A172 (cell line): ENCODE measurements at places on chromosomes 16 and 17. TPM values are rescaled to one million over a fixed set of nuclear protein-coding genes. Genes with fewer than 3 reads are reported as not detected.

- DNase-seq = no peak
Observed at GRCh38 chr17:61846761-61847375, 16.5 kb downstream of the BRIP1 start.

DNA sequence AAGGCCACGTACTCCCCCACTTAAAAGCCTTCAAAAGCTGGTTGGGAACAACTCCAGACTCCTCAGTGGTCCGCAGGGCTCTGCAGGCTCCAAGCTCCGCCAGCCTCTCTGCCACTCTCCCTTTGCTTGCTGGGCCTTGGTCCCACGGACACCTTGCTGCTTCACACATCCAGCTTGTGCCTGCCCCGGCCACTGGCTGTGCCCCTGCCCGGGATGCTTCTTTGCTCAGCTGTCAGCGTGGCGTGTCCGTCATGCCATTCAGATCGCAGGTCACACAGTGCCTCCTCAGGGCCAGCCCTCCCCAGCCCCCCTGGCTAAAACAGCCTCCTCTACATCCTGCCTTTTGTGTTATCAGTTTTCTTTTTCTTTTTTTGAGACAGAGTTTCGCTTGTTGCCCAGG lies 11.8 kb downstream of the ASPHD1 start:
- no peak for DNase-seq

SEPTIN1 gene
- not detected in 2 replicates for total RNA-seq

CDH15 gene
- not detected in 2 replicates for total RNA-seq

DNA sequence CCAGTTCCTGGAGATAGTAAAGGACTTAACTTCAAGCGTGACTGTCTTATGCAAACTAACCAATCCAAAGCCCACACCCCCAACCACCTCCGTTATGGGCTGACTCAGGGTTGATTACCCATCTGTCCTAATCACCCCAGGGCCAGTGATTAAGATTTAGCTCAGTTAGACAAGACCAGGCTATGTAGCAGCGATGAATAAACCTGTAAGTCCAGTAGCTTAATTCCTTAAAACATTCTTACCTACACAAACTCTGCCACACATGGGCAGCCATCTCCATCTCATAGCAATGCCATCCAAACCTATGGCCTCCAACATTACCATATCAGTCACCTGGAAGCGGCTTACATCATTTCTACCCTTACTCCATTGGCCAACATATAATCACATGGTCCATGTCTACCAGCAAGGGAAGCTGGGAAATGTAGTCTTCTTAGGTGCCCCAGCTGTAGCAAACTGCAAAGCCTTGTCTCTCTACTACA lies 266.7 kb downstream of the SHISA9 start:
- peak; percentile 4 for DNase-seq

- DNase-seq = no peak
Observed at GRCh38 chr16:77043076-77043475, 147.9 kb upstream of the MON1B start.

DNA sequence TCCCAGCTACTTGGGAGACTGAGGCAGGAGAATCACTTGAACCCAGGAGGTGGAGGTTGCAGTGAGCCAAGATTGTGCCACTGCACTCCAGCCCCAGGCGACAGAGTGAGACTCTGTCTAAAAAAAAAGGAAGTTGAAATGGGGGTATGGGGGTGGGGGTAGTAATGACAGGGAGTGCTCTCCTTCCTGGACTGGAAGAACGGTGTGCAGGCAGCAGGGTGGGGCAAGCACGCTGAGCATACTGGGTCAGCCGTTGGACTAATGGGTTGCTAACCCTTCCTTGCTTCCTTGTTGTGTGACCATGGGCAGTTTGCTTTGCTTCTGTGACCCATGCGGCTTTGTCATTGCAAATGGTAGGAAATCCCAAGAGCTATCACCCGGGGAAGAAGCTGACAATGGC lies 16.5 kb downstream of the KATNIP start:
- DNase-seq = no peak

DNA sequence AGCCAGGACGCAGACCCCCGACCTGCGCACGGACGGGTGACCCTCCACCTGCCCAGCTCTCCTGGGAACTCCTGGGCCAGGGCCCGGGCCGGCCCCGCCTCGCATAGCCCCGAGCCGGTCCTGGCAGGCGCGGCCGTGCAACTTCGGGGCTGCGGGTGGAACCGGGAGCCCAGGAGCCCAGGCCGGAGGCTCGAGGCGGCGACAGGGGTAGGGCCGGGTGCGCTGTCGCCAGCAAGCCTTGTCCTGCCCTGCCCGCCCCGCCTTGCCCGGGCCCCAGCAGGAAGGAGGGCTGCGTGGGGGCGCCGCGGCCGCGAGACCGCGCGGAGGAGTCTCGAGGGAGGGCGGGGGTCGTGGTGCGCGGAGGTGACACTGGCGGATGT lies 408 bp downstream of the LMF1 start:
- no peak for DNase-seq

TAOK1 gene
- total RNA-seq = 46.6 and 64.3 TPM in 2 replicates

GRCh38 chr16:57959804-57960203 lies 11.1 kb downstream of the CNGB1 start:
- no peak for DNase-seq

- no peak for DNase-seq
Observed at GRCh38 chr17:62816282-62816839, 8.2 kb upstream of the MARCHF10 start.

GRCh38 chr17:62801553-62802114 lies 6.5 kb downstream of the MARCHF10 start:
- no peak for DNase-seq

TPSG1 gene
- 2.9 and 4.3 TPM in 2 replicates for total RNA-seq

- DNase-seq = peak; percentile 92
Observed at GRCh38 chr16:8751481-8752311, 45.7 kb downstream of the TMEM186 start.

GRCh38 chr16:17887963-17888362 lies 417.2 kb upstream of the XYLT1 start:
- DNase-seq = no peak

SOX15 gene
- 2.0 and 7.2 TPM in 2 replicates for total RNA-seq

DNA sequence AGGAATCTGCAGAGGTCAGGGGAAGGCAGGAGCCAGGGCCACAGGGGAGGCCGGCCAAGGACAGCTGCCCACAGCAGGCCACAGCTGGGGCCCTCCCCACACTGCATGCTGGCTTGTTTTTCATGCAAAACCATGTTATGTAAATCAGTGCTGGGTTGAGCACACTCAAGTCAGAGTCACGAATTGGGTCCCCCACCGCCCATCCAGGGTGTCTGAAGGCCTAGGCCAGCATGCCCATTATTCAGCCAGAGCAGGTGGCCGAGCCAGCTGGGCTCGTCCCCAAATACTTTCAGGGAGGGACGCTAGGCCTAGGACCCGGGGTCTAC lies 51.2 kb upstream of the TOB1 start:
- no peak for DNase-seq

DNA sequence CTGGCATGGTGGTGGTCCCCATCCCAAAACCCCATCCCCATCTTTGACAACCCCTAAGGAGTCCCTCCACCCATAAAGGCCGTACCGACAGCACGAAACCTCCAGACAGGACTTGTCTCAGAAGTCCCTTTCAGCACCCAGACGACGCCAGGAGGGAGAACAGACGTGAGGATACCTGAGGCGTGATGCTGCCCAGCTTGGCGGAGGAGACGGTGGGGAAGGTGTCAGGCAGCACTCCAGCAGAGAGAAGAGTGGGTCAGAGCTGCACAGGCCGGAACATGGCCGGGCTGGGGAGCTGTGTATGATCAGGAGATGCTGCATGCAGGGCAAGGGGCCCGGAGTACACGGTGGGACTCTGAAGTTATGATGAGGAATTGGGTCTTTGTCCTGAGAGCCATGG lies 244.2 kb downstream of the GSG1L start:
- no peak for DNase-seq

AIPL1 gene
- not detected in 2 replicates for total RNA-seq

DNA sequence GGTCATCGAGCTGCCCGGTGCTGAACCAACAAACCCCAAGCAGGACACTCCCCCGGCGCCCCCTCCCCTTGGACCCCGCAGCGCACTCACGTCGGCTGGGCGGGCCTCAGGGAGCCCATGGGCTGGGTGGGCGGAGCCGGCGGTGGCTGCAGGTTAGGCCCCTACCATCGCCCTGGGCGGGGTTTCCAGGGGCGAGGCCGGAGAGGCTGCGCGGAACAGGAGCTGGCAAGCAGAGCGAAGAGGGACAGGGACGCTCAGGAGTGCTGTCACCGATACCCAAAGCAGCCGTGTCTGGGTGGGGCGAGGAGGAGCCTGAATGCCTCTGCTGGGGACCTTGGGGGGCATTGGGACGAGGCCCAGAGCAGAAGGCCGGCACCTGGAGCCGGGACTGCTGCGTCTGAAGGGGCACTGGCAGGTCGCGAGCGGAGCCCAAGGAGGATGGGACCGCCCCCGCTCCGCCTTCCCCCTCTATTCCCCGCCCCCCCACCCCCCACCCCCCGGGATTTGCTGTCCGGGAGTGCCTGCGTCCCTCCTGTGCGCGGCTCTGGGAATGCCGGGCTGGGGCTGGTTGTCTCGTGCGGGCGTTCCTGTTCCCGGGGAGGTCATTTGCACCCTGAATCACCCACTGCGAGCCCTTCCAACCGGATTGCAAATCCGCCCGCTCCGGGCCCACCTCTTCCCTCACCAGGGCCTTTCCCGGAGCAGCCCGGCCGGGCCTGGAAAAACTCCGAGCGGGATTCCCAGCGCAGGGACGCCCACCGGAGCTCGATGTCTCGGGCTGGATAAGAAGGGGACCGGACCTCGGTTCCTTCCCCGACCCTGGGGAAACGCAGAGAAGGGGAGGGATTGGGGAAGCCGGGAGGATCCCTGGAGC lies 902 bp downstream of the ARHGAP27 start:
- DNase-seq = peak; percentile 34

DNA sequence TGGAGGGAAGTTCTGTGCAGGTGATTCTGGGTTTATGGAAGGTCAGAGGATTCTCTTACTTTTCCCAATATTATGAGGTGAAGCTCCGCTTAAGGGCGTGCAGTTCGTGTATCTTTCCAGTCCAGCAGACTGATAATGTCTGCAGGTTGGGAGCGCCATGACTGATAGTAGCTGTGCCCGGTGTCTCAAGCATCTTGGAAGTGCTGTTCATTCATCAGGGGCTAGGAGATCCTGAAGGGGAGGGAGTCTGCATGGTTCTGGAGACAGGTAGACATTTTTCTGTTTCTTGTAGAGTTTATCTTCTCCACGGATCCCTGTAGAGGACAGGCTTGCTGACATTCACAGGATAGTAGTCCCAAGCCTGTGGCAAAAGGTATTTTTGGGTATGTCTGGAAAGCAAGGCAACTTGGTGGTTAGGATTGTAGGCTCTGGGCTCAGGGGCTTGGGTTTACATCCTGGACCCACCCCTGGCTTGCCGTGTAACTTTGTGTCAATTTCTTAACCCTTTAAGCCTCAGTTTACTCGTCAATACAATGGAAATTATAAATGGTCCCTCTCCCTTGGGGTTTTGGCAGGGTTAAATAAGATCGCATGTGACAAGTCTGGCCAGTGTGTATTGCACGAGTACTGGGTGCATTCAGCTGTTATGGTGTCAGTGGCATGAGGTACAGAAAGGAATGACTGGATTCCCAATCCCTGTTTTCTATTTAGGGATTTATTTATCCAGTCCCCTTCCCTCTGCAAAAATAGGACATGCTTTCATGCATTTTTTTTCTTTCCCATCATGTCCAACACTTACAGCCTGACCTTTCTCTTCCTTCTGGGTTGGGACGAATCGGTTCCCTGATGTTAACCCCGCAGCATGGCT lies 8.2 kb downstream of the HLF start:
- DNase-seq = no peak

CD300LB gene
- total RNA-seq = not detected in 2 replicates

DNA sequence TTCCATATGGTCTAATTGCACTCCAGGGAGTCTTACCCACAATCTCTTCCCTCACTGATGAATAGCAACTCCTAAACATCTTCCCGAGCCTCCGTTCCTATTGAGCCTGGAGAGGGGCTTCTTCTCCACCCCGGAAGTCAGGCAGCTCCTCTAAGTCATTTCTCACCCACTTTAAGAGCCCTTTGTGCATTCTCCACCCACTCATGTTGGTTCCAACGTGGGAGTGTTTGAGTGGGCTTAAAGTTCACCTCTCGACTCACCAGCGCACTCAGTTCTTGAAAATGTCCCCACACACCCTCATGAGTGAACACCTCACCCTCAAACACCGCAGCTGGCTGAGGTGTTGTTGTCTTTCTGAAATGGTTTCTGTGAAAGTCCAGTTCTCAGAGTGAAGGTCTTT lies 67.6 kb downstream of the TMEM114 start:
- DNase-seq = no peak

HS3ST2 gene
- not detected in 2 replicates for total RNA-seq

DNA sequence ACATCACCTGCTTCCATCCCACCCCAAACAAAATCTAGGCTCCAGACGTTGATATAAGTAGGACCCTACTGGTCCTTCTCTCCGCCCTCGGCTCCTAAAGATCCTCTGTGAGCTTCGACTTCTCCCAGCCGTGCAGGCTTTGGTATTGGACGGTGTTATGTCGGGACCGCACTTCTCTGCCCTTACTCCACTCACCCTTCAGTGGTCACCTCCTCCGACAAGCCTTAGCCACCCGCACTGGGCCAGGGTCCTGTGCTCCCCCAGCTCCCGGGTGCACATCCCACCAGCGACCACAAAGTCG lies 1.6 kb downstream of the PSMB10 start:
- DNase-seq = no peak
